Stimulated activated CD8-positive, alpha-beta memory T cell treated with anti-CD3 and anti-CD28 coated beads, Interleukin-7, amount 100 ng/mL, for 4 hours (primary cell): ENCODE measurements at places on chromosomes 6 and 20.

- DNase-seq: no peak
Observed at GRCh38 chr6:144756469-144756868, 471.3 kb downstream of the UTRN start.

- no peak for DNase-seq
Observed at GRCh38 chr6:25706314-25707014, 48.1 kb upstream of the SLC17A4 start.

GRCh38 chr20:59376998-59377397, 76.6 kb downstream of the EDN3 start:
- no peak for DNase-seq

- no peak for DNase-seq
Observed at GRCh38 chr6:146997062-146997461, 207.2 kb upstream of the STXBP5 start.

- peak; percentile 54 for DNase-seq
Observed at GRCh38 chr6:131532580-131533039, 40.4 kb upstream of the ARG1 start.

DNA sequence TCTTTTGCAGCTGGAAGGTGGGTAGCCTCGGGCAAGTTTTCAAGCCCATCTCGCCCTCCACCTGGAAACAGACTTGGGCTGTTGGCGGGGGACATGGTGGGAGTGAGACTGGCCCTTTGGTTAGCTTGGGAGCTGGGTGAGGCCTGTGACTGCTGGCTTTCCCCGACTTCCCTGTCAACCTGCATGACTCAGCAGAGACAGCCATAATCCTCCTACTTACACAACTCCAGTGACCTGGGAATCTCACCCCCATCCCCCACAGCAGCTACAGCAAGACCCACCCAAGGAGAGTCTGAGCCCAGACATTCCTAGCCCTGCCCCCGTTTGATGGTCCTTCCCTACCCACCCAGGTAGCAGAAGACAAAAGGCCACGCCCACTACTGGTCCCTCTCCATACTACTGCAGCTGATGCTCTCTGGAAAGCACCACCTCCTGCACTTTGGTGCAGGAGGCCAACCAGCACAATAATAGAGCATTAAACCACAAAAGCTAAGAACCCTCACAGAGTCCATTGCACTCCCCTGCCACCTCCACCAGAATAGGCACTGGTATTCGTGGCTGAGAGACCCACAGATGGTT, 188.4 kb downstream of the TRDN start:
- no peak for DNase-seq

- no peak for DNase-seq
Observed at GRCh38 chr6:10375391-10375969, 39.4 kb downstream of the TFAP2A start.

DNA sequence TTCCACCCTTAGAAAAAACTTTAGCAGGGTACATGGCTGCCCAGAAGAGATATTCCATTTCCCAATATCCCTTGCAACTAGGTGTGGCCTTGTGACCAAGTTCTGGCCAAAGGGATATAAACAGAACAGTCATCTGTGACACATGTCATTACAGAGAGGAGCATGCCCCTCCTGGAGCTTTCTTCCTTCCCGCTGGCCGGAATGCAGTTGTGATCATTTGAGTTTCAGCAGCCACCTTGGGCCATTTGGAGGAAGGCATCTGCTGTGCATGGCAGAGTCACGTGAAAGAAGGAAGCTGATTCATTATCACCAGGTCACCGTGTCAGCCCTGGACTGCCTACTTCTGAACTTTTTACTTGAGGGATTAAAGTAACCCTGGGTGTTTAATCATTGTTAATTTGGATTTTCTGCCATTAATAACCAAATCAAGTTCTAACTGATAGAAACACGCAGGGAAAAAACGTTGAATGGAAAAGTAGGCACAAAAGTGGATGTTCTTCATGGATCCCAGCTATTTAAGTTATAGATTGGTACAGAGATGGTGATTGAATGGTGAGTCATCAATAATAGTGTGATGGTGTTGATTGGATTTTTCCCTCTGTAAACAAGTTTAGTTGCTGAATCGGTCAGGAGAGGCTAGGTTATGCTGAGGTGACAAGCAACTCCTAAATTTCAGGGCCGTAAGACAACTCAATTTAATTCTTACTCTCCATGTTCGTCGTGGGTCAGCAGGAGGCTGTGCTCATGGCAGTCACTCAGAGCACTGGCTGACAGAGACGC, 80.7 kb upstream of the CCDC167 start:
- no peak for DNase-seq

- DNase-seq: no peak
Observed at GRCh38 chr6:68572525-68572924, 62.6 kb upstream of the ADGRB3 start.

DNA sequence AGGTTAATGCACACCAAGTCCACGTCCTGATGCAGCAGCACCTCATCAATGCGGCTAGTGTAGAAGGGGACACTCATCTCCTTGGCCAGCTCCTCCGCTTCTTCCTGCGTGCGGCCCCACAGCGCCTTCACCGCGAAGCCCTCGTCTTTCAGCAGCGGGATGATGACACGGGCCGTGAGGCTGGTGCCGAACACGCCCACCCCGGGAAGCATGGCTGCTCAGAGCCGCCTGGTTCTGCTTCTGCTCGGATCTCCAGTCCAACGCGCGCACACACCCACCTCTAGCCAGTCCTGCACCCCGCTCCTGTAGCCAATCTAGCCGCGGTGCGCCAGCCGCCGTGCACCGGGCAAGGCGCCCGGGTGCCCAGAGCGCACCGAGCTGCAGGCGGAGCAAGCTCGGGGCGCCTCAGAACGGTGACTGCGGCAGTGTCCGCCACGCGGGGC, 700 bp downstream of the GFOD1 start:
- peak; percentile 63 for DNase-seq
